ENCODE measurements at places on chromosomes 13 and 19.

DNA sequence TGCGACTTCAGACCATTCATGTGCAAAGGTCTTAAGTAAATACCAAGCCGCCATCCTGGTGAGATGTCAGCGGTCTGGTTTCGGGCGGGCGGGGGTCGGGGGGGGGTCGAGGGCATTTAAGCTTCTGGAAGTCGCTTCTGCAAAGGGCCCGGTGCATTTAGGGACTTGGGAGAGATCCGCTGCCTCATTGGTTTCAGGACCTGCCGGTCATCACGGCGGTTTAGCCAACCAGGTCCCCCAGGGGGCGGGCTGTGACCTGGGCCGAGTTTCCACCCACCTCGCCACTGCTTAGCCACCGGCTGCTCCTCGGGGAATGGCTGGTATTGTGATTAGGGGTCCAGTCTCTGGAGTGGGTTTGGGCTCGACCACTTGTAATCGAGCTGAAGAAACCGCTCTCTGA is 7.8 kb downstream of the ANKLE1 start:
- DNase-seq: no peak

GRCh38 chr19:18261474-18261873 is 12.8 kb downstream of the IQCN start:
- no peak for DNase-seq

DNA sequence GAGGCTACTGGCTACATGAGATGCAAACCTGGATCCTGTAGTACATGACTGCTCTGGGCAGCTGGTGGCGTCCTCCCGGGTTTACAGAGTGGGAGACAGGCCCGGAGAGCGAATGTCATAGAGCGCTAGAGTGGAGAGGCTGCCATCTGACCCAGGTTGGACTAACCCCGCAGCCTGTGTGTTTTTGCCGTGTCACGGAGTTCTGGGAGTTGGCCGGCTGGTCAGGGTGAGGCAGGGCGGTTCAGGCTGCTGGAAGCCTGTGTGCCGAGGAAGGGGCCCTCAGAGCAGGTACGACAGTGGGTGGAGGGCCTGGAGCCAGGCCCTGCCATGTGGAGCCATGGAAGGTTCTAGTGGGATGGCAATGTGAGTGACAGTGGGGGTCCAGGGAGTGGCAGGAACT is 12.5 kb downstream of the CRTC1 start:
- DNase-seq: no peak

DNA sequence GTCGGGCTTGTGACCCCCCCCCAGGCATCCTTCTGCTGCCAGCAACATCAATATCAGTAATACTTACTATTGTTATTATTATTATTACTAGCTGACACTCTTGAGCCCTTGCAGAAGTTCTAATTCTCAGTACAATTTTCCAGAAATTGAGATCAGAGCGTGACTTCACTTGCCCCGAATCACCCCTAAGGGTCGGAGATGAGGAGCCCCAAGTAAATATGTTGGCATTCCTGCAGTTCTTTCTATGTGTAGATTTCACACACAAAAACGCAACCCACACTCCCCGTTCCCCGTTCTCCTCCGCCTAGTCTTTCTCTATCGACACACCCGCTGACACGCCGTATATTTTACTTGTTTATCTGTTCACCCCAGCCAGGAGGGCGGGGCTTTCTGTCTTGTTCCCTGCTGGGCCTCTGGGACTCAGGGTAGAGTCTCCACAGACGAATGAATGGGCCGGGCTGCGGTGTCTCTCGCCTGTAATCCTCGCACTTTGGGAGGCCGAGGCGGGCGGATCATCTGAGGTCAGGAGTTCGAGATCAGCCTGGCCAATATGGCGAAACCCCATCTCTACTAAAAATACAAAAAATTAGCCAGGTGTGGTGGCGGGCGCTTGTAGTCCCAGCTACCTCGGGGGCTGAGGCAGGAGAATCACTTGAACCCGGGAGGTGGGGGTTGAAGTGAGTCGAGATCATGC is 14.7 kb downstream of the TLE5 start:
- no peak for DNase-seq

GRCh38 chr13:109602356-109602755 is 184.0 kb downstream of the IRS2 start:
- DNase-seq: no peak

DNA sequence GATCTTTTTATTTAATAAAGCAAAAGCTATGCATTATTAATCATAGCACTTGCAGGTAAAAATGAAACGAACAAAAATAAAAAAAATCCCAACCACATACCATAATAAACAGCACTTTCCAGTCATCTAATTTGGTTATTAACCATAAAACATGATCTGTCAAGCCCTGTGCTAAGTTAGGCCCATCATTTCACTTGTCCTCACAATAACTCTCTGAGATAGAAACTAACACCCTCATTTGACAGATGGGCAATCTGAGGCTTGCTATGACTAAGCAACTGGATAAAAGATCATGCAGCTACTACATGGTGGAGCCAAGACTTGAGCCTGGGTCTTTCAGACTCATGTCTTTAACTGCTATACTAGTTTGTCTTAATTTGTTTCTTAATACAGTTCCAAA is 21.8 kb downstream of the PROSER1 start:
- DNase-seq: no peak

DNA sequence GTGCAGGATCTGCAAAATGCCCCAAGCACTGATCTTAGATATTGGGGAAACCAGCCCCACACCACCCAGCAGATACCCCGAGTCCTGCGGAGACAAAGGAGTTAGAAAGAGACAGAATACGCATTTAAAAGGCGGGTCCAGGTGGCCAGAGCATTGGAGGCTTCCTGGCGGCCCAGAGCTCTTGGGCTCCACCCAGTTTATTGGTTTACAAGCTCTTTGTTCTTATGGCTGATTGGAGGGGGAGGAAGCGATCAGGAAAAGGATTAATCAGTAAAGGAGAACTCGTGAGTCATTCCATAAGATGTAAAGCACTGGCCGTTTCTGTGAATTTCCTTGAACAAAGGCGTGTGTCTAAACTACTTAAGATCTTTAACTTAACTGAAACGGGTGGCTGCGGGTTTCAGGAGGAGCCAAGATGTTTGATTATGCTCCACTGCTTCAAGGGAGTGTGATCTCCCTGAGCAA is 926 bp downstream of the ZNF587 start:
- no peak for DNase-seq

DNA sequence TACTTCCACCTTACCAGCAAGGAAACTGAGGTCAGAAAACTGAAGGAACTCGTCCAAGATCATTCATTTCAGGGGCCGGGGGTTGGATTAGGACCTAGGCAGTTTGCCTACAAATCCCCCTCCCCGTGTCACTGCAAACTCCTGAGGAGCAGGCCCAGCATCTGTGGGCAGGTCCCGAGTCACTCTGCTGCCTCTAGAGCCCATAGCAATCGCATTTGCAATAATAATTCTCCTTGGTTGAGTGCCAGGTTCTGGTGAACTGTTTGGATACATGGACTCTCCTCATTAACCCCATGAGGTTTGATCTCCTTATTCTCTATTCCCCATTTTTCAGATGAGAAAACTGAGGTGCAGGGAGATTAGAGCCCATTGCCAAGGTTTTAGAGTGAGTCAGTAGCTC is 903 bp downstream of the PIN1 start:
- DNase-seq: no peak

GRCh38 chr19:34676697-34677385 is at the start of gene SCGB2B2:
TSS of gene SCGB2B2 (minus strand) at chr19:34677159. CDS start at chr19:34594563, 82,596 bp downstream.
- DNase-seq: peak; percentile 99

- DNase-seq: no peak
Measured at GRCh38 chr13:113413898-113414282, 39.4 kb downstream of the ADPRHL1 start.

DNA sequence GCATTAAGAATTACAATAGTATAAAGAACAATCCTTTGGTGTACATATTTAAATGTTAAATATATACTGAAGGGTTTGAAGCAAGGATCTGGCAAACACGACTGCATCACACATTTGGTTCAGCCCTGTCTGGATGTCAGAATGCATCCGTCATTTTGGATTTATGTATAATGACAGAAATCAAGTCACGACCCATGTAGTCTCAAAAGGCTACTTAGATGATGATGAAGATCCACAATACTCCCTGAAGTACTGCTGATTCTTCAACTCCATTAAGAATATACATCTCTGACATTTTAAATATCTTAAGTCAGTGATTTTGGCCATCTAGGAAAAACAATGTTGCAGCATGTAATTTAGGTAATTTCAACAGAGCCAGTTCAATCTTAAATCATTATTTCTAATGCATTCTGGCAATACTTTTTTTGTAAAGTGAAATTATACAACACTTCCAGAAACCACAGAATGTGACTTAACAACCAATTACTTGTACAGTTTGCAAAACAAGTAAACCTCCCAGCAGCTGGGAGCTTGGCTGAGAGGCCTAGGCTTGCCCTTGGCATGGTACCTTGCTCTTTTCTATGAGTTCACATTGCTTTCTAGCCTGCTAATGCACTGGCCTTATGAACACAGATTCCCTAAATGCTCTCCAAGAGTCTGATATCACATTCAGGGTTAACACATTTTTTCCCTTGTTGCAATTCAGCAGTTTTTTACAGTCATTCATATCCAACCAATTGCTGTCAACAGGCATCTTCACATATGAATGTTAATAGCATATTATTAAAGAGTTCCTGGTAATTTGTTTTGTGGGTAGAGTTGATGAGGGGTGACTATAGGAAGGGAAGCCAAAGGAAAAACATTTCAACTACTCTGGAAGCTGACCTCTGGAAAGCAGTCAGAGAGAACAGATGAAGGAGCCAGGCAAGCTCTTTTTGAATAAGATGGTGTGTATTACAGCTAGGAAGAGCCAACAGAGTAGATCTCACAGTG is 175.2 kb downstream of the ENOX1 start:
- no peak for DNase-seq

- DNase-seq: peak; percentile 72
Measured at GRCh38 chr19:47497050-47497766, 13.2 kb upstream of the KPTN start.

DNA sequence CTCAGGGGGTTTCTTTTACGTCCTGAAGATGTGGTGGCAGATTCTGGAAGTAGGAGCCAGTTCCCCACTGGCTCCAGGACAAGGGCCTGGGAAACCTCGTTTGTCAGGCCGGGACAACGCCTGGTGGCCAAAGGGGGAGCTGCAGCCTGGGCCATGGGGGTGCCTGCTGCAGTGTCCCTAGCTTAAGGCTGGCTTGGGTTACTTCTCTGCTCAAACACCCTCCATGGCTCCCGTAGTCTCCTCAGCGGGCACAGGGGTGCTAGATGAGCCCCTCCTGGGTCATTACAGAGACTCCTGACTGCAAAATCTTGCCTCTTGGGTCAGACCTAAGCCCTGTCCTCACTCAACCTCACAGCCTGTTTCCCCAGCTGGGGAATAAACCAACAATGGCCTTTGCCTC is 14.7 kb downstream of the CILP2 start:
- no peak for DNase-seq

DNA sequence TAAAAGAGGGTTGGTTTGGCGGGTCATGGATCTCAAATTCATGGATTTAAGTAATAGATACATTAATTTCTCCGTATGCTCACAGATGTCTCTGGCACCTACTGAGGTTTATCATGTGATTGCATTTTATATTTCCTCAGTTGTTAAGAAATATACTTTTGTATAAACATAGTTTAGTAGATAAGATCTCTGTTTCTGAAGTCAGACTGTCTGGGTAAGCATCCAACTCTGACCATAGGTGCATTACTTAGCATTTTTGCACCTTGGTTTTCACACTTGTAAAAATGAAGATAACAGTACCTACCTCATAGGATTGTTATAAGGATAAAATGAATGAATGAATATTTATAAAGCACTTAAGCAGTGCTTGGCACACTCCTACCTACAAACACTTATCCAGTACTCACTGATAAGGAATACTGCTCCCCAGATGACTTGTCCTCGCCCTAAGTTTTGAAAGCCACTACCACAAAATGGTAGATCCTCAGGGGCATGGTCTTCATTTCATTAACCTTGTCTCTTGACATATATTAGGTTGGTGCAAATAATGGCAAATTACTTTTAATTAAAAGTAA is 26.5 kb downstream of the COMMD6 start:
- no peak for DNase-seq

DNA sequence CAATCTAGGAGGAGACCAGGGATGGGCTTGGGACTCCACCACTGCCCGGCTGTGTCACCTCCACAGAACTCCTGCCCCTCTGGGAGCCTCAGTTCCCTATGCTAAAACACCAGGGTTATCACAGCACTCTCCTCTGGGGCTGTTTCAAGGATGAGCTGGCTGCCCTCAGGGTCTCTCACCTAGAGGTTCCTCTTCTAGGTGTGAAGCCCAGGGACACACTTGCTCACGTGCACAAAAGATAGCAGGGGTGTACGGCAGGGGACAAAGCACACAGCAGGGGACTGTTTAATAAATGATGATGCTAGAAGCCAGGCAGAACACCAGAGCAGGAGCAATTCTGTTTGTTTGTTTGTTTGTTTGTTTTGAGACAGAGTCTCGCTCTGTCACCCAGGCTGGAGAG is 16.8 kb upstream of the LYPD3 start:
- no peak for DNase-seq

GRCh38 chr19:21922276-21922675 is 86.3 kb upstream of the ZNF43 start:
- no peak for DNase-seq

GRCh38 chr13:109647053-109647452 is 139.3 kb downstream of the IRS2 start:
- DNase-seq: no peak

DNA sequence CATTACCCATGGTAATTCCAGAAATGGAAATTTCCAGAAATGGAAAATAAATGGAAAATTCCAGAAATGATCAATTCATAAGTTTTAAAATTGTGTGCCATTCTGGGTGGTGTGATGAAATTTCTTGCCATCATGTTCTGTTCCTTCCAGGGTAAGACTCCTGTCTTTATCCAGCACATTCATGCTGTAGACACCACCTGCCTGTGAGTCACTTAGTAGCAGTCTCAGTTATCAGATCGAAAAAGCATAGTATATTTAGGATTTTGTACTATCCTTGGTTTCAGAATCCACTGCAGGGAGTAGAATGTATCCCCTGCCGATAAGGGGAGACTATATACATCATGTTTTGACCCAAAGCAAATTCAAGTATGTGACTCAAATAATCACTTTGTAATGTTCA is 26.7 kb upstream of the CSNK1A1L start:
- no peak for DNase-seq

- DNase-seq: no peak
Measured at GRCh38 chr13:20988909-20989655, 72.3 kb downstream of the LATS2 start.

- DNase-seq: no peak
Measured at GRCh38 chr13:99980824-99981734, 505 bp upstream of the ZIC2 start.

- DNase-seq: no peak
Measured at GRCh38 chr13:64083811-64084210, 2668.2 kb upstream of the PCDH20 start.

DNA sequence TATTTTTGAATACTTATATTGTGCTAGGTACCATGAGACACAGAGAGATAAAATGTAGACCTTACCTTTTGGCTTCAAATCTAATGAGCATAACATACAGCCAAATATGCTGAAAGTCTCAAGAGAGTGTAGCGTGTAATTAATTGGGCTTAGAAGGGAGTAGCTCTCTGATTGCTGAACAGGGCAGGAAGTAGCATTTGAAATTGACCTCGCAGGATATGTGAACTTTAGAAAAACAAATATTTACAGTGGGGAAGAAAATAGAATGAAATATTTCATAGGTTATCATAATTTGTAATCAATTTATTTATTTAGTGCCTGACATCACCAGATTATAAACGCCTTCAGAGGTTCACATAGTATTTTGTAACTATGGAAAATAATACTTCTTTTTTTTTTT is 327.1 kb downstream of the RFC3 start:
- no peak for DNase-seq

- DNase-seq: no peak
Measured at GRCh38 chr19:1514986-1515721, 2.3 kb upstream of the ADAMTSL5 start.
